Progenitor cell of endocrine pancreas (in vitro differentiated cells): ENCODE measurements at places on chromosomes 16 and 17.

DNA sequence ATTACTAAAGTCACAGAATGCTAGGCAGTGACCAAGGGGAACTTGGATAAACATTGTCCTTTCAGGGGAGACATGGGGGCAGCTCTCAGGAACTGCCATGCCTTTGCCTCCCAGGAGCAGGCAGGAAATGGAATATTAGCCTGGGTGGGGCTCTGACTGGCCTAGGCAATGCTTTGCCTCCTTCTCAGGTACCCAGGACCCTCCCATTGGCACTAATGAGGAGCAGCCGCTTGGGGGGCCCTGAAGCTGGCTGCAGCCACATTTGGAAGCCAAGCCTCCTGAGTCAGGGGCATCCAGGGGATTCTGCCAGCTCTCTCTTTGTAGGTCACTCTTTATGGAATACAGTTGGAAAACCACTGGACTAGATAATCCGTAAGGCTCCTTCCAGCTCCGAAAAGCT, 5.5 kb downstream of the CPSF4L start:
- no peak for DNase-seq

DNA sequence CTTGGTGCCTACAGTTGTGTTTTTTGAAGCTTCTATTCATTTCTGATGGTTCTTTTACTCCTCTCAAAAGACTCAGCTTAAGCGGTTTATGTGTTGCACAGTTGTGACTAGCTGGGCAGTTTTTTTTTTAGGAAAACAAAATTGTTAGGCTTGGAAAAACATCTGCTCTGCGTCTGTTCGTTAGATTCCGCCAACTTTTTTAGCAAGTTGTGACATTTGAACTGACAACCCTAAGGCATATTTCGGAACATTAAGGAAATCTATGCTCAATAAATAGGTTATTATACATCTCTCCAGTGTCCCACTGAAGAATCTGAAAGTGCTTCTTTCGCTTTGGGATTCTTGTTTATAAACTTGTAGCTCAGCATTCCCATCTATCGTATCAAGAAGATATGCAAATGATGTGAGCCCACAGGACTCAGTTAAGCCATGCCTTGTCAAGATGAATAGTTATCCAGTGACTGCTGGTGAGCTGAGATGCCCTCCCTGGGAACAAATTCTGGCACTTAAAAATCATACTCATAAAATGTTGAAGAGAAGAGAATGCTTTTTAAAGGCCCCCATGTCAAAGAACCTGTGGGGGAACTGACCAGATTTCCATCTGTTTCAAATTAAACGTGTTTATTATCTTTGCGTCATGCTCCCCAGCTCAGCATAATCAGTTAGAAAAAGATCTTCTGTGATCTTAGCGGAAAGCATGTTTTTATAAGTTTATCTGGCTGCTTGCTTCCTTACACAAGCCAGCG, 109.0 kb upstream of the FAM20A start:
- DNase-seq: no peak

DNA sequence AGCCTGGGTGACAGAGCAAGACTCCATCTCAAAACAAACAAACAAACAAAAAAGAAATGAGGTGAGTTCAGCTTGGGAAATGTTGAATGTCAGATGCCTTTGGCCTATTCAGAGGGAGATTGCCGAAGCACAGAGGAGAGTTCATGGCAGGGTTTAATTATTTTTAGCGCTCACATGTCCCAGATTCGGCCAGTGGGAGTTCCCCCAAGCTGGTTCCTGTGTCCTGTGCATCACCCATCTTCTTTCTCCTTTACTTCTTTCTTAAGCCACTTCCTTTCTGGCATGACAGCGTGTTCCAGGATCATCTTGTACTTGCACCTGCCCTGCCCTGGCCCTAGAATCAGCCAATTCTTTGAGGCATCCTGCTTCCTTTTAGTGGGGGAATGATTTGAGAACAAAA, 9.2 kb downstream of the MPV17L start:
- DNase-seq: no peak

DNA sequence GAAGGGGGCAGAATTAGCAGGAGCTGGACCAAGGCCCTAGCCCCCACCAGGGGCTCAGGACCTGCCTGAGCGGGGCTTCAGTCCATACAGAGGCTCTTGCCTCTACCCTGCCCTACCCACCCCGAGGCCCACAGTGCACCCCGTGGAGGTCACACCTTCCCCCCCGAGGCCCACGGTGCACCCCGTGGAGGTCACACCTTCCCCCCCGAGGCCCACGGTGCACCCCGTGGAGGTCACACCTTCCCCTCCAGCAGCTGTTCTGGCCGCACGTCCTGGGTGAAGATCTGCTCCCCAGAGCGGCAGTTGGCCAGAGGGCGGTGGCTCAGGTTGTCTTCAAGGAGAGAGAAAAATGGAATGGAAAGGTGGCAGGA, 11.4 kb downstream of the CASKIN2 start:
- no peak for DNase-seq

GRCh38 chr16:25177831-25178688, 38.7 kb upstream of the AQP8 start:
- DNase-seq: no peak

- no peak for DNase-seq
Observed at GRCh38 chr16:27240948-27241531, 27.5 kb downstream of the NSMCE1 start.
